ENCODE measurements at places on chromosomes 2 and 18.

- no peaks in the 10 kb centered on the region for H3K27me3 ChIP-seq
- H3K4me3 ChIP-seq = no peak overlapping the region
- peak; percentile 74 for ATAC-seq
Measured at GRCh38 chr2:186887107-186888090, 38.4 kb upstream of the ZSWIM2 start.

GRCh38 chr18:2627821-2628276 lies 27.7 kb upstream of the SMCHD1 start:
- H3K27me3 ChIP-seq = no peaks in the 10 kb centered on the region
- H3K36me3 ChIP-seq = no peaks in the 10 kb centered on the region

DNA sequence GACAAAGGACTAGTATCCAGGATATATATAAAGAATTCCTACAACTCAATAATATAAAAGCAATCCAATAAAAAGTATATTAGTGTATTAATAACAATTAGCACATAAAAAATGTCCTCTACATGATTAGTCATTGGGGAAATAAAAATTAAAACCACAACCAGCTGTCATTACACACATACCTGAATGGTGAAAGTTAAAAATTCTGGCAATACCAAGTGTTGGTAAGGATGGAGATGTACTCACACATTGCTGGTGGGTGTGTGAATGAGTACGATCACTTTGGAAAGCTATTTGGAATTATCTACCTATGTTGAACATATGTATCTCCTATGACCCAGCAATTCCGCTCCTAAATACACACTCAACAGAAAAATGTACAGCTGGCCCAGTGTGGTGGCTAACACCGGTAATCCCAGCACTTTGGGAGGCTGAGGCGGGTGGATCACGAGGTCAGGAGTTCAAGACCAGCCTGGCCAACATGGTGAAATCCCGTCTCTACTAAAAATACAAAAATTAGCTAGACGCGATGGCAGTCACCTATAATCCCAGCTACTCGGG lies 14.3 kb upstream of the NOL10 start:
- ATAC-seq = no peak
- no peaks in the 10 kb centered on the region for H3K4me1 ChIP-seq
- no peak overlapping the region for H3K4me3 ChIP-seq
- H3K27me3 ChIP-seq = peaks cover 37% of the 10 kb centered on the region

- no peaks in the 10 kb centered on the region for H3K36me3 ChIP-seq
- H3K4me3 ChIP-seq = no peak overlapping the region
- no peaks in the 10 kb centered on the region for H3K4me1 ChIP-seq
- ATAC-seq = no peak
Measured at GRCh38 chr2:181085734-181086133, 105.3 kb downstream of the UBE2E3 start.

DNA sequence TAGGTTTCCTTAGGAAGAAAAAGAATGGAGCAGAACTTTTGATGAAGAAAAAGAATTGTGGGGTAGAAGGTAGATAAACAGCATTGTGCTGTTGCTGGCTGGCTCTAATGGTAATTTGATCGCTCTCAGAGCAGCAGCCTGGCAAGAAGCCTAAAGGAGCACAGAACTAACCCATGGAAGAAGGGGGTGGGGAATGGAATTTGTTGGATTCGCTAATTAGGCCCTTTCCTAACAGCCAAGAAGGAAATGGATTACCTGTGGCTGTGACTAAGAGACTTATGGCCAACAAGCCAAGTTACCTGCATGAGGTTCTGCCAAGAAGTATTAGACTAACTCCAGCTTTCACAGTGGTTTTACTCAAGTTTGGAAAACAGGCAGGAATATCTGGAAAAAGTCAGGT lies 210.6 kb downstream of the IKZF2 start:
- no peaks in the 10 kb centered on the region for H3K36me3 ChIP-seq
- H3K4me3 ChIP-seq = no peak overlapping the region
- ATAC-seq = no peak

DNA sequence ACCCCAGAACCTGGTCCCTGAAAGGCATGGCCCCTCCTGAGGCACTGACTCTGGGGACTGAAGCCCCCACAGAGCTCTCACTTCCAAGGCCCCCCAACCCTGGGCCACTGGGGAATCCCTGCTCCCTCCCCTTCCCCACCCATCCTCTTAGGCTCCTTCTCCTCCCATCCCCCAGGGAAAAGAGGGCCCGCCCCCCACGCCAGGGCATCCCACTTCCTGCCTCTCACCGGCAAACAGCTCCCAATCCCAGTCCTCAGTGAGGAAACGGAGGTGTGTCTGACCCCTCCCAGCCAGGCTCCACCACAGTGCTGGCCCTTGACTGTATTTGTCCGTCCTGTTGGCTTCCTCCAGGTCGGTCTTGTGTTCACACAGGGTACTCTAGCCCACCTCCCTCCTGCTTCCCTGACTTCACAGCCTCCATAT lies 35.0 kb upstream of the PTMA start:
- ATAC-seq = peak; percentile 30
- peaks cover 63% of the 10 kb centered on the region for H3K4me1 ChIP-seq
- H3K4me3 ChIP-seq = no peak overlapping the region
- no peaks in the 10 kb centered on the region for H3K27me3 ChIP-seq
- H3K36me3 ChIP-seq = no peaks in the 10 kb centered on the region

DNA sequence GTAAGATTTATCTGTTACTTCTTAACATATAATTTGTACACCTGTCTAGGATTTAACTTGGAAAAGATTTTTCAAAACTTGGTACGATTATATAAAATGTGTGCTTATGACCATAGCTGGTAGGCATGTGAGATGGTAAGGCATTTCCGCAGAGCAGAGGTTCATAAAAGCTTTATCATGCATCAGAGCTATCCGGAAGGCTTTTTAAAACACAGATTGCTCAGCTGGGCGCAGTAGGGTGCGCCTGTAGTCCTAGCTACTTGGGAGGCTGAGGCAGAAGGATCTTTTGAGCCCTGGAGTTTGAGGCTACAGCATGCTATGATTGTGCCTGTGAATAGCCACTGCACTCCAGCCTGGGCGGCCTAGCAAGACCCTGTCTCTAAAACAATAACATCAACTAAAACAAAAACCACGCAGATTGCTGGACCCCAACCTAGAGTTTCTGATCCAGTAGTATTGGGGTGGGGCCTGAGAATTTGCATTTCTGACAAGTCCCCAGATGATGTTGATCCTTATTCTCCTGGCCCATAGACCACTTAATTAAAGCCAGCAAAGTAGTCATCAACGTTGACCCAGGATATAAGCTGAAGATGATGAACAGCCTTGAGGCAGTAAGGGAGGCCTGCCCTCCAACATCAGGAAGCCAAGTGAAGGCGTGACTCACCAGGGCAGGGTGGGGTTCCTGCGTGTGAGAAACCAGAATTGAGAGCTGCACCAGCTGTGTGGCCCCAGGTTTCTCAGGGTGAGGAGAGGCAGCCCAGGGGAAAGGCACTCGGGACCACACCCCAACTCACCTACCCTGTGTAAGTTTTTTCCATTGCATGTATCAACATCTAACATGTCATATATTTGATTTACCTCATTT lies 21.6 kb upstream of the SLC20A1 start:
- no peak overlapping the region for H3K27ac ChIP-seq
- peaks cover 1% of the 10 kb centered on the region for H3K27me3 ChIP-seq
- no peaks in the 10 kb centered on the region for H3K36me3 ChIP-seq
- H3K4me1 ChIP-seq = no peaks in the 10 kb centered on the region
- H3K4me3 ChIP-seq = no peak overlapping the region

- H3K27me3 ChIP-seq = no peaks in the 10 kb centered on the region
- H3K36me3 ChIP-seq = no peaks in the 10 kb centered on the region
- no peak for ATAC-seq
- H3K4me1 ChIP-seq = no peaks in the 10 kb centered on the region
- no peak overlapping the region for H3K27ac ChIP-seq
- no peak overlapping the region for H3K4me3 ChIP-seq
Measured at GRCh38 chr18:30016179-30016578, 1026.4 kb downstream of the DSC3 start.

- no peaks in the 10 kb centered on the region for H3K36me3 ChIP-seq
- ATAC-seq = no peak
- H3K27ac ChIP-seq = no peak overlapping the region
- no peak overlapping the region for H3K4me3 ChIP-seq
- no peaks in the 10 kb centered on the region for H3K27me3 ChIP-seq
Measured at GRCh38 chr2:146246002-146246735, 1598.7 kb upstream of the ACVR2A start.

DNA sequence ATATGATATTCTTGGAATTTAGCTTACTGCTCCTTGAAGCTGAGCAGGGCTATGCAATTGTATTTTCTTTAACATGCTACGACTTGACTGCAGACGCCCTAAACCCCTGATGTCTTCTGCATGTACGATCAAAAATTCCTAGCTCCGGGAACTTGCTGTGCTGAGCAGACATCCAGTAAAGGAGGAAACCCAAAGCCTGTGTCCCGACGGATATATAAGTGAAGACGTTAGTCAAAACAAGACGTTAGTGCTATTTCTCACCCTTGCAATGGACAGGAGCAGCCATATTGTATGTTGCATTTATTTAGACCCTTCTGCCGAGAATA lies 51.5 kb downstream of the SETBP1 start:
- H3K4me3 ChIP-seq = no peak overlapping the region
- no peak for ATAC-seq
- H3K36me3 ChIP-seq = no peaks in the 10 kb centered on the region
- H3K27me3 ChIP-seq = no peaks in the 10 kb centered on the region
- peaks cover 59% of the 10 kb centered on the region for H3K4me1 ChIP-seq
- H3K27ac ChIP-seq = no peak overlapping the region

- H3K27ac ChIP-seq = no peak overlapping the region
- ATAC-seq = peak; percentile 70
- H3K36me3 ChIP-seq = no peaks in the 10 kb centered on the region
- no peak overlapping the region for H3K4me3 ChIP-seq
- H3K4me1 ChIP-seq = no peaks in the 10 kb centered on the region
Measured at GRCh38 chr2:237603718-237604362, 13.3 kb upstream of the RAB17 start.

DNA sequence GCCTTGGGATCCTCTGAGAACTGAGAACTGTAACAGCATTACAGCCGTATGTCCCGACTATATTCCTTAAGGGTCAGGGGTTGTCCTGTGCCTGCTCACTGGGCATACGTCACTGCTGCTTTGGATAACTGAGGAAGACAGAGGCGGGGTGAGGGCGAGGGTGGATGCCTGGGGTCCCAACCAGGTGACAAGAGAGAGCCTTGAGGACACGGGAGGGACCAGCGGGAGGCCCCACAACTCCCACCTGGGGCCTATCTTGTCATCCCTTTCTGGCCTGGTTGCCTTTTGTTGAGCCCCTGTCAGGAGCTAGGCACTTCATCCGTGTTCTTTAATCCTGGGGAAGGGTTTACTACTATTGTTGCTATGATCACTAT lies 28.8 kb downstream of the INPP5D start:
- no peaks in the 10 kb centered on the region for H3K36me3 ChIP-seq
- ATAC-seq = no peak
- peaks cover 6% of the 10 kb centered on the region for H3K27me3 ChIP-seq
- H3K4me3 ChIP-seq = no peak overlapping the region
- H3K4me1 ChIP-seq = no peaks in the 10 kb centered on the region

GRCh38 chr2:238123991-238124470 lies 14.4 kb upstream of the KLHL30 start:
- no peaks in the 10 kb centered on the region for H3K36me3 ChIP-seq
- ATAC-seq = no peak
- no peaks in the 10 kb centered on the region for H3K27me3 ChIP-seq
- peaks cover 16% of the 10 kb centered on the region for H3K4me1 ChIP-seq
- H3K4me3 ChIP-seq = no peak overlapping the region

- ATAC-seq = no peak
- peaks cover 14% of the 10 kb centered on the region for H3K27me3 ChIP-seq
- no peak overlapping the region for H3K4me3 ChIP-seq
- H3K27ac ChIP-seq = no peak overlapping the region
Measured at GRCh38 chr2:102350137-102350793, 5.3 kb upstream of the IL18R1 start.

DNA sequence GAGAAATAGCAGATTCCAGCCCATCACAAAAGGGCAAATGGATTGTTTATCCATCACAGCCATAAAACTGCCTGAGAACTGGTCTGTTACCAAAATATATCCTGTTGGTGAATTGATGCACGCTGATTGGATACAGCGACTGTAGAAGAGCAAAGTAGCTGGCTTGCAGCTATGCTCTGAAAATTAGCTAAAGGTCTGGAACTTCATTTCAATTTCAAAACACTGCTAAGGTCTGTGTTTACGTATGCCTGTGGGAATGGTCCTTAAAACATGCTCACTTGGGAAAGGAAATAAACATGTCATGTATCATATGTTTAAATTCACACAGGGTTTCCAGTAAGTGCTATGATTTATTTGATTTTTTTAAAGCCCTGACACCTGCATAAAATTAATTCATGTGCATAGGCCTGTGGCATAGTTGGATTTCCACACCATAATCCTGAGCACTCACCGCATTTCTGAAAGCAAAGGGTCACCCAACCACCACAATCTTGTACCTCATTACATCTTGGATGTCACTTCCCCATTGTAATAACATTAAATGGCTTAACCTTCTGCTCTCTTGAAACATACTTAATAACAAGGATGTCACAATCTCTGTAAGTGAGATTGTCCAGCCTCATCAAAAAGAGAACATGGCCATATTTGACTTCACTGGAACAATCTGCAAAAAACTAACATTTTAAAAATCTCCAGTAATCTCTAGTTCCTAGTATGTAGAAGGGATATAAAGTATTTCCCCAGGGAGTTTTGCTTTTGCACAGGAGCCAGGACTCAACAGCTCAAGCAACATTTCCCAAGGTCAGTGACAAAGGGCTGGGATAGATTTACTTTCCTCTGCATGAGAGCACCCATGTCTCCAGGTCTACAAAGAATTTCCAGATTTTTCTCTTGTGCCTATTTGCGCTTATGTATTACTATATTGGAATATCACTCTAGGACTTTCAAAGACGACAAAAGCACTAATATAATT lies 109.8 kb downstream of the FARSB start:
- H3K27ac ChIP-seq = no peak overlapping the region
- no peak for ATAC-seq
- no peaks in the 10 kb centered on the region for H3K36me3 ChIP-seq
- H3K27me3 ChIP-seq = no peaks in the 10 kb centered on the region

- H3K27me3 ChIP-seq = no peaks in the 10 kb centered on the region
- H3K4me3 ChIP-seq = no peak overlapping the region
- H3K36me3 ChIP-seq = no peaks in the 10 kb centered on the region
Measured at GRCh38 chr18:80213182-80213581, 34.1 kb downstream of the PARD6G start.

DNA sequence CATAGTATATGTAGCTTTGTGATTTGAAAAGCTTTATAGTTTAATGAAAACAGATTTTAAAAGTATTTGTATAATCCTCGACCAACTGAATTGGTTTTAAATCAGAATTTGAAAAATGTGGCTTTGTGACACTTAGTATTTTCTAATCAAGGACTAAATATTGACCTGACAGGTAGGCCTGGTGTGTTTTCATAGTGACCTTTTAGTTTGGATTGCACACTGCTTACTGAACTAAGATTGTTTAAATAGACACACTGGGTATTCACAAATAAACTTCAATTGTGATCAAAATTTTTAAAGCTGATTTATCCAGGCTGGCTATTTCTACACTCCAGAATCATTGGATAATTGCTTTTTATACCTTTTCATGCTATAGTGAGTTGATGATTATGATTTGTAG lies 31.8 kb upstream of the FAM237A start:
- H3K27ac ChIP-seq = no peak overlapping the region
- H3K36me3 ChIP-seq = peaks cover 11% of the 10 kb centered on the region
- no peaks in the 10 kb centered on the region for H3K4me1 ChIP-seq
- H3K4me3 ChIP-seq = no peak overlapping the region

Data from gastroesophageal sphincter (tissue), 4 donors.